Heart right ventricle (tissue), 16 donors: ENCODE measurements at places on chromosomes 7 and 10. TPM values are rescaled to one million over a fixed set of nuclear protein-coding genes. Genes with fewer than 3 reads are reported as not detected.

DNA sequence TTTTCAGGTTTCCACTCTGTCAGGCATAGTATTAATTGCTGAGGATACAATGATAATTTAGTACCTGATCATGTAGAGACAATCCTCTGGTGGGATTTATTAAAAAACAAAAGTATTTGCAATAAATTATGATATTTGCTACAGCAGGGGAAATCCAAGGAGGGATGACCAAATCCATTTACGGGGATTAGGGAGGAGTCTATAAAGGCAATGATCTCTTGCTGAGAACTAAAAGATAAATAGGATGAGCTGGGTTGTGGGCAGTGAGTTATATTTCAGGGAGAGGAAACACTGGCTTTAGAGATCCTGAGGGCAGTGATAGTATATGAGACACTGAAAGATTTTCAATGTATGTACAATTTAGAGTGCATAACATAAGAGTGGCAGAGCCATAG lies 305.5 kb downstream of the GPR37 start:
- no peak for DNase-seq

DNA sequence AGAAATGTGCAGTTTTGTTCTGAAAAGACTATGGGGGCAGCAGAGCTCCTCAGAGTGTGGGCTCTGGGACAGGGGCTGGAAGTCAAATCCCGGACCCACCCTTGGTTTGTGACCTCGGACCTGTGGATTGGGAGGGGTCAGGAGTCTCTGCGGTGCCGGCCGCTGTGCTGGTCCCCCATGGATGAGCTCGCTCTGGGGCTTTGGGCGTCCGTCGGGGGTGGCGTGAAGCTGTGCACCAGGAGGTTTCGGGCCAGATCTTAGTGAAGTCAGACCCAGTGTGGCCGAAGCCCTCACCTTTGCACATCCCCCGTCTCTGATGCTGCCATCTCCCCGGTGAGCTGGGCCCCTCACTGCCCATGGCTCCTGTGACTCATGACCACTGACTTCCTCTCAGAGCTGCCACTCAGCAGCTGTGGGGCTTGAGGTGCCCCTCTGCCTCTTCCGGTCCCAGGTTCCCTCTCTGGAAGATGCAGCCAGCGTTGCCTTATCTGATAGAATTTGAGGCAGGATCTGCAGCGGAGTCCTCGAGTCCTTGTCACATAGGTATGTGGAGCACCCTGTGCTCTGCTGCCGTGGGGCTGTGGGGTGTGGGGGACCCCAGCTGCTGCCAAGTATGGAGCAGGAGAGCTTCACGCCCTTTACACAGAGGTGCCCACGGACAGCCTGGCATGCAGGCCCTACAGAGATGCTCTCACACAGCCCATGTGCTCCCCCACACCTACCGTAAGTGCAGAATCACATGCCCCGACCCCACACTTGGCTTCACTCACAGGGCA lies 11.4 kb upstream of the SCART1 start:
- no peak for DNase-seq

DNA sequence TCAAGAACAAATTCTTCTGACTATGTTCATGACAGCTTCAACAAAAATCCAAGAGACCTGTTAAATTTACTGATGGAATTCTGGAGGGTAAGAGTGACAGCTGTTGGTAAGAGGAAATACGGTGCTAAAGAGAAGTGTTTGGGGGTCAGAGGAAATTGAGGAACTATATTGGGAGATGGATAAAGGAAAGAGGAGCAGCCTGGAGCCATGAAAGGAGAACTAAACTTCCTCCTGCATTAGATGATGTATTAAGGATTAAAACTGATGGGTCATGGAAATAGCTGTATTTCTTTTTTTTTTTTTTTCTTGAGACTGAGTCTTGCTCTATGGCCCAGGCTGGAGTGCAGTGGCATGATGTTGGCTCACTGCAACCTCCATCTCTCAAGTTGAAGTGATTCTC lies 95.3 kb downstream of the HERPUD2 start:
- no peak for DNase-seq

DNA sequence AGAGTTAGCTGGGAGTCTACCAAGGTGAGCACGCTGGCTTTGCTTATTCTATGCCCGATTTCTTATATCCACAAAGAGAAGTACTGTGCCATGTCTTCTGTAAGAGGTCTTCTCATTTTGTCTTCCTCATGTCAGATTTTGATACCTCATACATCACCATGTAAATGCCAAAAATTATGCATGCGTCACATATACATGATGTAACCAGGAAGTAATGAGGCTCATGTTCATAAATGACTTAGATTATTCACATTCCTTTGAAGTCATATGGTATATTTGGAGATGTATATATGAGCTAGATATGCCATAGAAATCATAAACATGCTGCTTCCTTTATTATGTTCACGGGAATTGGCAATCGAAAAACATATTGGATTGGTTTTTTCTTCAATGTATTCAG lies 97.7 kb upstream of the CELF2 start:
- DNase-seq: no peak

GRCh38 chr7:101934618-101935017 lies 117.2 kb downstream of the CUX1 start:
- DNase-seq: no peak

- DNase-seq: no peak
These were observed 83.6 kb downstream of the CD36 start for GRCh38 chr7:80721883-80722615.

DNA sequence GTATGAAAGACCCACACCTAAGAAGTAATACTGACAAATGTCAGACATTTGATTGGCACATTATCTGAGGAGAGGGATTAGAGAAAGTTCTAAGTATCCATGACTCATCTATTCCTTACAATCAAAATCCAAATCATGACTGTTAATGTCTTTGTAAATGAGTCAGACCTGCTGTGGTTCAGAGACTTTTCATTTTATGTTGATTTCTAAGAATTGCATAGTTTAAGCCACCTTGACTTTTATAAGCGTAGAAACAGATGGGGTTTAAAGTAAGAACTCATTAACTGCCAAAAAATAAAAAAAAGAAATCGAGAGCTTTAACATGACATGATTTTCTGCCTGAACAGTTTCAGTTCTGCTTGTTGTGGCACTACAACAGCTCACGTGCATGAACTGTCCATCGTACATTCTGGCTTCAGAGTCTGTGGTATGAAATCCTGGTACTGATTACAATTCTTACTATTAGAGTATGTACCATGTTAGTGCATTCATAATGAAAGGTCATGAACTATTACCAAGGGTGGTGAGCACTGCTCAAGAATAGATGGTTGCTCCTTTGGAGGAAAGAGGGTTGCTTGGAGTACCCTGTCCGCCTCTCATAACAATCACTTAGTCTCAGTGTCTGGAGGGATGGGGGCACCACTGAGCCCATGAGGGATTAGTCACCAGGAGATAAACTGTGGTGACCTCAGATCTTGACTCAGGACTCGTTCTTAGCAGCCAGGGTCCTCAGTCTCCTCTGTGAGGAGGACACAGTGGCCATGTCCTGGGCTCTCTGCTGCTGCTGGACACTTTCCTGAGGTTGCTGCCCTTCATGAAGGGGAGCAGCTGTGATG lies 42.2 kb downstream of the ACSM6 start:
- DNase-seq: no peak

GRCh38 chr10:4061441-4061951 lies 276.5 kb upstream of the KLF6 start:
- peak; percentile 35 for DNase-seq

DNA sequence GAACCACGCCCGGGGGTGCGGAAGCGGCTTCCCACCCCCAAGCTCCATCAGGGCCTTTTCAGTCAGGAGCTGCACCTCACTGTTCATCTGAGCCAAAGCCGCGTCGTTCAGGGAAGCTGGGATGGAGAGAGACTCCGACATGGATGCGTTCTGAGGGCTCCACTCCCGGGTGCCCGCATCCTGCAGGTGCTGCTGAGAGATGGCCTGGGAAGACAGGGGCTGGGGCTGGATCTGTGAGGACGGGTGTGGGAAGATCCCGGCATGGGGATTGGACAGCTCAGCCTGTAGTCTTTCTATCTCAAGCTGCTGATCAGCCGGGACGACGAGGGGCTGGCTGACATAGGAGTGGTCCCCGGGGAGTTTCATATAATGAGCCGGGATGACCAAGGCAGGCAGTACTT lies 45.0 kb upstream of the NMT2 start:
- DNase-seq: no peak

DNA sequence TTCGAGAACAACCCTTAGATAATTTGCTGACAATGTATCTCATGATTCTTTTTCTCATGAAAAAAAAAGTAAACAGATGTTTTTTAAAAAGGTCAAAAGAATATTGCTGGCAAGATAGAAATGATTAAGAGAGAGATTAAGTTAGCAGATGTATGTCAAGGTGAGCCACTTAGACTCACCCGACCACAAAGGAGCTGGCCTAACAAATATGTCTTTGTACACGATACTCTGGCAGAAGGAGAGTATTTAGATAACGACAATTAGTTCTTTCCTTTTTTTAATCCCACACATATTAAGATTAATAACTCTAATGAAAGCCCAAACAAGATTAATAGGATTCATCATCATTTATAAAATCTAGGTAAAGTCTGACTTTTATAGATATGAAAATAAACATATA lies 156.7 kb downstream of the RAPGEF5 start:
- DNase-seq: no peak

DNA sequence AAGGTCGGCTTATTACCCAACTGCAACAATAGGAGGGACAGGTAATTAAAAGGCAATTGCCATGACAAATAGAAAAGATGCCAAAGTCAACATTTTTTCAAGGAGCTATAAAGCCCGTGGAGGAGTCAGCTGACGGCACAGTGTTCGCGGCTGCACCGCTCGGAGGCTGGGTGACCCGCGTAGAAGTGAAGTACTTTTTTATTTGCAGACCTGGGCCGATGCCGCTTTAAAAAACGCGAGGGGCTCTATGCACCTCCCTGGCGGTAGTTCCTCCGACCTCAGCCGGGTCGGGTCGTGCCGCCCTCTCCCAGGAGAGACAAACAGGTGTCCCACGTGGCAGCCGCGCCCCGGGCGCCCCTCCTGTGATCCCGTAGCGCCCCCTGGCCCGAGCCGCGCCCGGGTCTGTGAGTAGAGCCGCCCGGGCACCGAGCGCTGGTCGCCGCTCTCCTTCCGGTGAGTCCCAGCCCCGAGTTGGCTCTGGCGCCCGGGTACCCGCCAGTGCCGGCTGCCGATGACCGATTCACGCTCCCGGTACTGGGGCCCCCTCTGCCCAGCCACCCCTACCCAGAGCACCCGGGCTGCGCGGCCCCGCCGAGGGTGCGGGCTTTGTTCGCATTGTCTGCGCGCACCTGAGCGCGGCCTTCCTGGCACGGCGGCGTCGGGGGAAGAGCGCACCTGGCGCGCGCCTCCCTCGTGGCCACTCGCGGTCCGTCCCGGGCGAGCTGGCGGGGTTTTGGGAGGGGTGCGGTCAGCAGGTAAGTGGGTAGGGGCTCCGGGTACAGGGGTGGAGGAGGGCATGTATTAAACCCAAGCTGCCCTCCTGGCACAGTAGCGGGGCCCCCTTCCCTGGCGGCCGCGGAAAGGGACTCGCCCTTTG lies at the start of gene VWA2:
Gene VWA2, plus strand, starts transcription at position 138 of the 877 bp plus-strand sequence. CDS start 9,460 bp downstream, outside the sequence.
- peak; percentile 47 for DNase-seq

DNA sequence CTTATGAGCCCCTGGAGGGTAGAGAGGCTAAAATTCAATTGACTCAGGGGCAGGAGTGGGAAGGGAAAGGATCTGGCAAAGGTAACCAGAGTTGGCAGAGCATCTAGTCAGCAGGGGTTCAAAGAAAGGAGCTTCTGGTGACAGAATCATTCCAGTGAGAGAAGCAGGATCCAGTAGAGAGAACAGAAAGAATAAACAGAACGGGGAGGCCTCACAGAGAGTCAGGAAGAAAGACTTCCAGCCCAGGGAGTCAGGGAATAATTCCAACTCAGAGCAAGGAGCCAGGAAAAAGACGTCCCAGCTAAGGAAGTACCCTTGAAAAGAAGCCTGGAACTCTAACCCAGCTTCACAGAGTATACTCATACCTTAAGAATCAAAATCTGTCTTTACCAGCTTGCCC lies 66.6 kb upstream of the CPXM2 start:
- DNase-seq: no peak

DNA sequence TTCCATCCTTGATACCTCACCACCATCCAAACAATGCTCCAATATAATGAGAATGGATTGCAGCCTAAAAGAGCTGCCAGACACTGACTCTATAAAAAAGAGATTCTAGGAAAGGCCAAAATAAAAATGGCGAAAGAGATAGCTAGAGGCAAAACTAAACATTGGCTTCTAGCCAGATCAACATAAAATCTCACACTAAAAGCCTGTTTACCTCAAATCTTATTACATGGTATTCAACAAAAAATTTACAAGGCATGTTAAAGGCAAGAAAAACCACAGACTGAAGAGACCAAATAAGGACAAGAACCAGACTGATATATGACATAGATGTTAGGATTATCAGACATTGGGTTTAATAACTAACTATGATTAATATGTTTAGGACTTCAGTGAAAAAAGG lies 1127.0 kb downstream of the DNAJB9 start:
- no peak for DNase-seq

GRCh38 chr10:130358981-130359650 lies 222.9 kb downstream of the GLRX3 start:
- no peak for DNase-seq

GRCh38 chr10:132645247-132645530 lies 107.6 kb downstream of the INPP5A start:
- no peak for DNase-seq

DNA sequence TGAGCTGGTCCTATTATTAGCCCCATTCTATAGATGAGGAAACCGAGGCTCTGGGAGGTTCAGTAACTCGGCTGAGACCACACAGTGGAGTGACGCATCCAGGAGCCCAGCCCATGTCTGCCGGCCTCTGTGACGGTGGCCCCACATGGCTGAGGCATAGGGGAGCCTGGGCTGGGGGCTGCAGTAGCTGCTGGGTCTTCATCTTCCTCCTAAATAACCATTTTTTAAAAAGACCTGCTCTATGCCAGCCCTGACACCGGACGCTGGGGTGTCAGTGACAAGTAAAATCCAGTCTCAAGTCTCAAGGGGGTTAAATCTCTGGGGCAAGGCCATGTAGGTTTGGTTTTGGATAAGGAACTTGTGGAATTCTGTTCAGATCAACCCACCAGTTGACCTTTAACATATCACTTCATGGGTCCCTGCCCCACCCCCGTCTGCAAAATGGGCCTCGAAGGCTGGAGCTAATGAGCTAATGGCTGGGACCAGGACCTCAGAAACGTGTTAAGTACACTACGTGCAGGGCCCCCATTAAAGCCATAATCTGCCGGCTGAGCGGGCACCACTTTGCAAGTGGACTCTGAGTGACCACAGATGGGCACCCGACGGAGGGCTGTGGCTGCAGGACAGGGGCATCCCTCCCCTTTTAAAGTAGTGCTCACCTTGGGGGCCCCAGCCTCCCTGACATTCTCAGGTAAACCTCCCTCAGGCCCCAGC lies 136.5 kb upstream of the UNC5B start:
- DNase-seq: peak; percentile 2

The TEX47 gene
- total RNA-seq: not detected

The LIPM gene
- total RNA-seq: not detected

The GSTO2 gene
- 1.00 TPM for total RNA-seq

The SPDYE1 gene
- not detected for total RNA-seq

The ATRNL1 gene
- 22.2 TPM for total RNA-seq

The FAM25A gene
- total RNA-seq: not detected

The ANKRD61 gene
- not detected for total RNA-seq
